T-helper 1 cell (primary cell): ENCODE measurements at places on chromosomes 11 and 22.

DNA sequence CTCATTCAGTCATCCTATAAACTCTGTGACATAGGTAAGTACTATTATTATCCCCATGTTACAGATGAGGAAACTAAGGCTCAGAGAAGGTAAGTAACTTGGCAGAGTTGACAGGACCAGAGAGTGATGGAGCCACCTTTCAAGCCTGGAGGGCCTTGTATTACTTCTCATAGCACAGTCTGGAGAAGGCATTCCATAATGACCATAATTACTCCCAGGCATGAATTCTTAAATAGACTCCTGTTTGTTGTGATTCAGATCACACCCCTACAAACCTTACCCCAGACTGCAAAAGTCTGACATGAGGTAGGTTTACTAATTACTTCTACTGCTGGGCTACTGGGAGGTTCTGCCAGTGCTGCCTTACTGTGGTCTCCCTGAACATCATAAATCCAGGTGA, 77.0 kb downstream of the CD44 start:
- no peak for DNase-seq

GRCh38 chr11:8019314-8020243, 32.4 kb downstream of the EIF3F start:
- peak; percentile 13 for DNase-seq

GRCh38 chr11:134531327-134532130, 119.5 kb upstream of the B3GAT1 start:
- no peak for DNase-seq

DNA sequence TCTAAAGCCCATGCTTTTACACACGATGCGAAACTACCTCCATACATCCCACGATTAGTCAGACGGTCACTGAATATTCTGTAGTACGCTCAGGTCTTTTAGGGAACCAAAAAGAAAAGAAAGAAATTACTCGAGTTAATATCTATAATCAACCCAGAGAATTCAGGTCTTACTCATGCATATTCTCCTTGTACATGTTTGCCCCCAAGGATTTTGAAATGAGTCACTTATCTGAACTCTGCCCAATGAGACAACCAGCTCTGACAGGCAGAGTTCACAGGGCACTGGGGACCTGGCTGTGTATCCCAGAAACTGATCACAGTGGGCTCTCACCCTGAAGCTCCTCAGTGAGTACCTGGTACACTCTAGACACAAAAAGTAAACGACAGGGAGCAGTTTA, 29.2 kb downstream of the RASSF10 start:
- no peak for DNase-seq

- no peak for DNase-seq
Observed at GRCh38 chr11:29448246-29448877, 568.5 kb downstream of the KCNA4 start.

GRCh38 chr11:131408025-131408640, 37.7 kb downstream of the NTM start:
- no peak for DNase-seq

DNA sequence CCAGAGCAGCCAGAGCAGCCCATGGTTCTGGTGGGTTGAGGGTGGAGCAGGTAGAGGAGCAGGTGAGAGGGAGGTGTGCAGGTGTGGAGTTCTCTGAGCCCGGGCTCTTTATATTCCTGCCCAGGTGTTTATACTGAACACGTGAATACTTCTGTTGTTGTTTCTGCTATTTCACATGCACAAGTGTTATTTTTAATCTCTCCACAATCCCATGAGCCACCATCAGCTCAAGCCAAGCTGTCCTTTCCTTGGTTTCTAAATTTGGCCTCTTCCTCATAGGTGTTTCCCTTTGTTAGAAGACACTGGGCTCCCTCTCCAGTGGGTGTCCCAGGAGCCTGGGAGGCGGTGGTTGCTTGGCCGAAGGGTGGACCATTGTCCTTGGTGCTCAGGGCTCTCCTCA, at the start of gene KRTAP5-3:
Gene KRTAP5-3, minus strand, starts transcription at position 101 of the 400 bp plus-strand sequence. Its CDS starts 78 bp downstream, at position 23.
- no peak for DNase-seq

GRCh38 chr11:112247201-112247600, 13.5 kb downstream of the PLET1 start:
- DNase-seq, result no peak

DNA sequence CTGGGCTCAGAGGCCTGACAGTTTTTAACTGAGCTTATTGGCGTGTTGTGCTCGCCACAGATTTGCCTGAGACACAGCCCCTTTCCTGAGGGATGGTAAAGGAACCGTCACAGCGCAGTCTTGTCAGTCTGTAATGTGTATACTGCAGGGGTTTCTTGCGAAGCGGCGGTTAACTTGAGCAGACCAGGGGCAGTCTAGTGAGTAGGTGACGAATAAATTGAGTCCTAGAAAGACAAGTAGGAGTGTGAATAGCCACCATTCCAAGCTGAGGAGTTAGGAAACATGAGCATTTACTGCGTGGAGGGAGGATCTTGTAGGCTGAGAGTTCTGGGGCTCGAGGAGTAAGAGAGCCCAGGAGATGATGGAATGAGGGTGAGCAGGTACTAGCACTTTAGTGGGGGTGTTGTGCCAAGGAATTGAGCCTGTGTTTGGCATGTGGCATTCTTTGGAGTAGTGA, 1.4 kb downstream of the MED15 start:
- no peak for DNase-seq

GRCh38 chr11:112812729-112813128, 148.5 kb upstream of the NCAM1 start:
- no peak for DNase-seq

DNA sequence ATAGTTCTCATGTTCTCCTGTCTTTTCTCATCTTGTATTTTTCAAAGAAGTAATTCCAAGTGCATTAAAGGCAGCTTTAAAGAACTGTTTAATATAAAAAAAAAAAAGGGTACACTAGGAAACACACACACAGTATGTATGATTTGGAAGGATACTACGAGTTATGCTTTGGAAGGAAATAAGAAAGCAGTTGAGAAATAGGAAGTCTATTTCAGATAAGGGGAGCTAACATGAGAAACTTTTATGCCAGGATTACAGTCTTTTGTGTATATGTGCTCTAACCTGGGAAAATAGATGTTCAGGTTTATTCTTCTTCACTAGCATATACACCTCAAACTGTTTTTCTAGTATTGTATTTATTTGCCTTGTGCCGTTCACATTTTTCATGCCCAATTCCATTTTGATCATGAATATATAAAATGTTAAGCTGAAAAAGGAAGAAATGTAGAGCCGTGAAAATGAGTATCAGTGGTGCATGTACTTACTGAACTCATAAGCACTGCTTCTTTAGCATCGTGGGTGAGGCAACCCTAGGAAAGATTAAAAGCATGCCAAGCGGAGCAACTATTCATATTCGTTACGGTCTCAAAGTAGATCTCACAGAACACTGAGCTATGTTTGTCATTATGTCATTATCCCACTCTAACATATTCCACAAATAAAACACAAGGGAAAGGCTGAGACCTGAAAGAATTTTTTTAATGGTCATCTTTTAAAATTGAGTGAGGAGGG, 59.6 kb downstream of the GUCY1A2 start:
- DNase-seq, result no peak

- DNase-seq, result no peak
Observed at GRCh38 chr11:35746356-35747153, 84.0 kb downstream of the TRIM44 start.

GRCh38 chr11:16924826-16925560, 89.2 kb downstream of the PLEKHA7 start:
- DNase-seq, result no peak

DNA sequence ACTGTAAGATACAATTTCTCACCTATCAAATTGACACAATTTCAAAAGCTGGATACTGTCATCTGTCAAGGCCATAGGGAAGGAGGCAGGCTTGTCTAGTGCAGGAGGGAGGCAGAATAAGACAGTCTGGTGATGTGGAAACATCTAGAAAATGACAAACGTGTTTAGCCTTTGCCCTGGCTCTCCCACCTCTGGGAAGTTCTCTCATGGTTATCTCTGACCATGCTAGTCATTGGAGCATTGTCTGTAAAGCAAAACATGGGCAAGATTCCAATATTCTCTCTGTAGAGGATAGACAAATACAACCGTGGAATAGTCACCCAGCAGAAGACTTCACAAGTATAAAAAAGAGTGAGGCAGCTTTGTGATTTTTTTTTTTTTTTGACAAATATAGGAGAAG, 9.1 kb upstream of the SERHL2 start:
- no peak for DNase-seq

DNA sequence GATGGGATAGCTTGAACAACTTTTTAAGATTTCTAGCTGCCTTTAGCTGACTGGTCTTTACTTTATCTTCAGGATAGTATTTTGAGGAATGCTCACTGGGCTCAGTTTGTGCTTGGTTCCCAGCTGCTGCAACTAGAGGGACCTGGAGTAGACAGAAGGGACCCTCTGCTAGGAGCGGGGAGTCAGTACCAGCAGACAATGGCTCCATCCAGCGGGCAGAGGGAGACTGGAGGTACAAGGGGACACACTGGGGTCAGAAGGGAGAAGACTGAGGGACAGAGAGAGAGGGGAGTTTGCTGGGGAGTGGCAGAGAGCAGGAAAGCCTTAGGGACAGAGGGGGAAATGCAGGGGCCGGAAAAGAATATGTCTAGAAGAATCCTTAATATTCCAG, 22.0 kb upstream of the ACER3 start:
- DNase-seq, result no peak

DNA sequence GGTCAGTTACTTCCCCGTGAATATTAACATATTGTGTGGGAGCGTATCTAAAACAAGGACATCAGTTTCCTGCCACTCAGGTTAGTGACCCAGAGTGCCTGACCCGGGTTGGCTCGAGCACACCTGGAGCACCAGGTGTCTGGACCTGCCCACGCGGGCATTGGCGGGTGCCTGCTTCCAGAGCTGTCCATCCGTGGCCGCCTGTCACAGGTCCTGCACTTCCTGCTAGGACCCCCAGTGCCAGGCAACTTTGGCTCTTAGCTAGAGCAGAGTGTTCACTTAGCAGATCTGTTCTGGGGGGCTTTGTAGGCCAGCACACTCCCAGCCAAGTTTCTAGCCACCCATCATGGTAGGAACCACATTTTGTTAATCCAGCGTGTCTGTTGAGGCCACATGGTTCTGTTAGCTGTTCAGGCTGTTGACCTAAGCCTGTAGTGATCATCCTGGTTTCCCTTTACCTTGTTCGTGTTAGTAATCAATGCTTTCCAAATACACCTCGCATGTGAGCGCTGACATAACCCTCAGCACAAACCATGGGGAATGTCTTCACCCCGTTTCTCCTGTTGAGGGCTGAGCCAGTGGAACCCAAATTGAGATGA, 29.5 kb downstream of the MOV10L1 start:
- no peak for DNase-seq

DNA sequence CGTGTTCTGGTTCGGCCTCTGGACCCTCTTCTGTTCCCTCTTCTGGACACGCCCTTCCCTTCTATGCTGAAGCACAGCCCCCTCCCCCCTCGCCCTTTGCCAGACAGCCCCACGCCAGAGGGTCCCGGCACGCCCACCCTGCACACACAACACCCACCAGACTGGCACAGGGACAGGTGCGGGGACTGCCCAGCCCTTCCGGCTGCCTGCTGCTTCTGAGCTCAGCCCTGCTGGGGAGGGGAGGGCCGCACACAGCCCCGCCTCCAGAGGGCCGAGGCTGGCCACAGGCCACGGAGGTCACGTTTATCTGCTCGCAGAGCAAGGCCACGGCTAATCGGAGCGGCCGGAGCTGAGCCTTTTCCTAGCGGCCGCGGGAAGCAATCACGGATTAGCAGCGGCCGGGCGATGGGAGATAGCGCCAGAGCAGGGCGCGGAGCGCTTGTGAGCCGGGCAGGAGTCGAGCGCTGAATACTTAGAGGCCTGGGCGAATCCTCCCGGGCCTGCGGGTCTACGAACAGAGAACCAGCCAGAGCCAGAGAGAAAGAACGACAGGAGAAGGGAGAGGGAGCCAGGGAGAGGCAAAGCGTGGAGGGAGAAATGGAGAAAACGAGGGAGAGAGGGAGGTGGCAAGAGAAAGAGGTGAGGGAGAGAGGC, 21.5 kb downstream of the OTUB1 start:
- DNase-seq, result no peak

GRCh38 chr22:31750365-31751284, 693 bp upstream of the PRR14L start:
- DNase-seq, result no peak

DNA sequence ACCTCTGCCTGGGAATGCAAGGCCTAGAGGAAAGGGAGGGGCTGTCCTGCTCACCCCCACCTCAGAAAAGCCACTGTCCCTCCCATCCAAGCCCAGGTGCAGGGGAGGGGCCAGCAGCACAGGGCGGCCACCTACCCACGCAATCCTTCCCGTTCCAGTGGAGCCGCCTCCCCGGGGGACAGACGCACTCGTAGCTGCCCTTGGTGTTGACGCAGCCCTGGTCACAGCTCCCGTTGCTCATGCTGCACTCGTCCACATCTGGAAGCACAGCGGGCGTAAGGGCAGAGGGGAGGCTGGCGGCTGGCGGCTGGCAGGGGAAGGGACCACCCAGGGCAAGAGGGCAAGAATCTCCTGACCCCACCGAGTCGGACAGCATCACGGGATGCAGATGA, 40.3 kb upstream of the TTLL12 start:
- DNase-seq, result no peak

- DNase-seq, result no peak
Observed at GRCh38 chr22:28506150-28506535, 173.5 kb downstream of the TTC28 start.

DNA sequence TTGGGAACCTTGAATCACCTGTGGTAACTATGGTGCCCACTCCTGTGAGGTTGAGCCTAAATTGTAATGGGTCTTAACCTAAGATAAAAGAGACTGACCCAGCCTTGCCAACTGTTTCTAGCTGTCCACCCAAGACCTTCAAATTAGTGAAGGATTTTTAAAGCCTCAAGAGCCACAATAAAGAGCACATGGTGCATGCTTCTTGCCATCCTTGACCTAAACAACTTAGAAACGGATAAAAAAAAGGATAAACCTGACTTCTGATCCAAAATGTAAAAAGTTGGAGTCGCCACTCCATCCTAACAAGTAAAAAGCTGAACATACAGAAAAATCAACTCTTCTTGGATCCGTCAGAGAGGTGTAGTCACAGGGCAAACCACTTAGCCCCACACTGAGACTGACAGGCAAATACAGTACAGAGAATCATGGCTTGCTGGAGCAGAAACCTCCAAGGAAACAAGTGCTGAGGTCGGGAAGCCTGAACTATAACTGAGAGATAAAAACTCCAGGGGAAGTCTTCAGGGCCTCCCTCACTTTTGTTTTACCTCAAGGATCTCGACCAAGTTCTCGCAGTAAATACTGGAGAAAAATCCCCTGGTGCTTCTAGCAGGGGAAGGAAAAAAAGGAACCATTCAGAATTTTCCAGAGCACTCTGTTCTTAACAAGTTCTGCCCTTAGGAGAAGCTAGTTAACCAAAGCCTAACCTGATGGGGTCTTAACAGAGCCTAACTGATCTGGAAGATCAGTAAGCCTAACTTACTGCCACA, 16.3 kb downstream of the ENTHD1 start:
- no peak for DNase-seq

DNA sequence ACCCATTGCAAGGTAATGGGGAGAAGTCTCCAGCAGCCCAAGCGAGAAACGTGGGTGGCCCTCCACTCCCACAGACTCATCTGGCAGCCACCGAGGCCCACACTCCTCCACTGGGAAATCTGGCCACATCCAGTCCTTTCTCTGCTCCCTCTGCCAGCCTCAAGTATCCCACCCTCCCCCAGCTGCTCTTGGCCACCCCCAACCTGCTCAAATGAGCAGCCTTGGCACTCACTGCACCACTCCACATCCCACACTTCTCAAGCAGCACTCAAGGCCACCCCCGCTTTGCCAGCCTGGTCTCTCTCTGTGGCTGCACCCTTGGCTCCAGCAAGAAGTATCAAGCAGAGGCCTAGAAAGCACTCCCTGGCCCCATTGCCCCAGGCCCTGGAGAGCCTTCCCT, 28.2 kb downstream of the SLC22A12 start:
- no peak for DNase-seq
